M059J (cell line): ENCODE measurements at places on chromosomes 7 and 10.
A peak's percentile ranks its signal among the peaks of the same experiment; 100 is the strongest.

DNA sequence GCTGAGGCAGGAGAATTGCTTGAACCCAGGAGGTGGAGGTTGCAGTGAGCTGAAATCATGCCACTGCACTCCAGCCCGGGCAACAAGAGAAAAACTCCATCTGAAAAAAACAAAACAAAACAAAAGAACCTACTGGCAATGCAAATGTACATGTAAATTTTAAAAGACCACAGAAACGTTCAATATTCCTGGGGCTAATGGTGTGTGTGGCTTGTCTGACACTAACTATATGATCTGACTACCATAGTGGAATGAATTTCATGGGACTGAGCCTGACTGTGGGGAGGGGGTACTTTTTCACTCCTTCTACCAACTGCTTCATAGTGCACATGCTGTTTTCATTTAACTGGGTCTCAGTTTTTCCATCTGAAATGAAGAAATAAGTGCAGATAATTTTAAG, 69.6 kb downstream of the ITPRID1 start:
- DNase-seq, result no peak

- DNase-seq, result no peak
These were observed 39.0 kb downstream of the UNCX start for GRCh38 chr7:1271656-1272055.

DNA sequence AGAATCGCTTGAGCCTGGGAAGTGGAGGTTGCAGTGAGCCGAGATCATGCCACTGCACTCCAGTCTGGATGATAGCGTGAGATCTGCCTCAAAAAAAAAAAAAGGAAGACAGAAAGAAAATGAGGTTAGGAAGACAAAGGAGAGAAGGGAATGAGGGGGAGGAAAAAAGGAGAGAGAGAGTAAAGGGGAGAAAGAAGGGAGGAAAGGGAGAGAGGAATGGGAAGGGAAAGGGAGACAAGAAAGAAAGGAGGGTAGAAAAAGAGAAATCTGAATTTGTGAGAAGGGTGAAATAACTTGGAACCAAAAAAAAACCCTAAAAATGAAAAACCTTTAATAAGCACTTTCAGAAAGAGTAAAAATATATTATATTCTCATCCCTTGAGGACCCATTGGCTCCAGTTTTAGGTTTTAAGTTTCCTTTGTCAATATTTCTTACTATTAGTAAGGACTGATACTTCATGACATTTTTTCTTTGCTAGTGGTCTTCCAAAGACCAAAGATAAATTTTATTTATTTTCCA, 54.9 kb downstream of the POT1 start:
- DNase-seq, result no peak

DNA sequence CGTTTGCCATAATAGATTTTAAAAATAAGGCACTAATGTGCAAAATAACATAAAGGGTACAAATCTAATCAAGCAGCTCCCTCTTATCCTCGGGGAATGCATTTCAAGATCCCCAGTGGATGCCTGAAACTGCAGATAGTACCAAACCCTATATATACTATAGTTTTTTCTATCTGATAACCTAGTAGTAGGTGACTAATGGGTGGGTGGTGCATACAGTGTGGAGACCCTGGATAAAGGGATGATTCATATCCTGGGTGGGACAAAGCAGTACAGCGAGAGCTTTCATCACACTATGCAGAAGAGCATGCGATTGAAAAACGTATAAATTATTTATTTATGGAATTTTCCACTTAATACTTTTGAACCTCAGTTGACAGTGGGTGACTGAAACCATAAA, 464.5 kb downstream of the GRID1 start:
- no peak for DNase-seq

GRCh38 chr10:69496352-69497230, 45.3 kb downstream of the TSPAN15 start:
- no peak for DNase-seq

GRCh38 chr10:3006093-3006492, 61.3 kb upstream of the PFKP start:
- no peak for DNase-seq

DNA sequence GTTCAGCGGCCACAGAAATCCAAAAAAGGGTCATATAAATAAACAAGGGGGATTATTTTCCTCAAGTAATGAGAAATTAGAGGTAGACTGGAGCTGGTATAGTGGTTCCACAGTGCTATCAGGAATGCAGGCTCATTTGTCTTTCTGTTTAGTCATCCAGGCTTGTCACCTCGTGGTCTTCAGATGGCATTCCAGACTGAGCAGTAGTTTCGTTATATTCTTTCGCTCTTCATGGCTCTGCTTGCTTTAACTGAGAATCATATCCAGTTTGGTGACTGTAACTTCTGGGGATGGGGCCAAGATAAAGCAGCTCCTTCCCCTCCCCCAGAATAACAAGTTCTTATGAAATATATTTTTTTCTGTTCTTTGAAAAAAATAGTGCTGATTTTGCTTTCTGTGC, 9.5 kb downstream of the ANKIB1 start:
- DNase-seq, result peak; percentile 91

- DNase-seq, result no peak
These were observed 10.7 kb downstream of the C10orf90 start for GRCh38 chr10:126659750-126660149.
